KG1 (cell line): ENCODE measurements at places on chromosomes 7 and 10.

DNA sequence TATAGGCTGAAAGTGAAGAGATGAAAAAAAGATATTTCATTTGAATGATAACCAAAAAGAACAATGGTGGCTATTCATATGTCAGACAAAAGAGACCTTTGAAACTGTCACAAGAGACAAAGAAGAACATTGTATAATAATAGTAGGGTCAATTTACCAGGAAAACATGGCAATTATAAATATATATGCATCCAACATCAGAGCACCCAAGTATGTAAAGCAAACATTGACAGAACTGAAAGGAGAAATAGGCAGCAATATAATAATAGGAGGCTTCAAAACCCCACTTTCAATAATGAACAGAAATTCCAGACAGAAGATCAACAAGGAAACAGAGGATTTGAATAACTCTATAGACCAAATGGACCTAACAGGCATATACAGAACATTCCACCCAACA is 876.2 kb downstream of the GRID1 start:
- no peak for DNase-seq

DNA sequence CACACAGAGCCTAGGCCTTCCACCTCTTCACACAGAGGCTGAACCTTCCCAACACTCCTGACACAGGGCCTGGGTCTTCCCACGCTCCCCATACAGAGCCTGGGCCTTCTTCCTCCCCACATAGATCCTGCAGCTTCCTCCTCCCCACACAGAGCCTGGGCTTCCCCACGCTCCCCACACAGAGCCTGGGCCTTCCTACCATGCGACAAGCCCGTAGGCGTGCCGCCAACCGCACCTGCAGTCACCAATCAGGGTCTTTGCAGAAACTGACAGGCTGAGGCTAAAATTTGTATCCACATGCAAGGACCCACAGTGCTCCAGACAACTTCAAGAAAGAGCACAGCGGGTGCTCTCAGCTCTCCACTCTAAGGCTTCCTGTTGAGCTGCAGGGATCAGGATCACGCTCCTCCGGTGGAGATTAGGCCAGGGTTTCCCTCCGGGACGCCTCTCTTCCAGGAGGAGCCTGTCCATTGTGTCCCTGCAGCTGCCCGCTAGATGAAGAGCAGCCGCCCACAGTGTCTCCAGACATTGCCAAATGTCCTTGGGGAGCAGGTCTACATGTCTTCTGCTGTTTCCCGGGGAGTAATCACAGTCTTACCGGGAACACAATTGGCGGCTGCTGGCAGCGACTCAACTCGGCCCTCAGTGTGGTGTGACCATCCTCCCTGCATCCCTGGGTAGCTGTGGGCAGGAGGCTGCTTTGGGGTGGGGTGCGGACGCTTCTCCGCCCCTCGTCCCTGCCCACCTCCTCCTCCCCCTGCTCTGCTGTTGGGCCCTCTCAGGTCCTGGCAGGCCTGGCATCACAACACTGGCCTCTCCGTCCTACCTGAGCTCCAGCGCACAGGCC is 9.7 kb downstream of the CFAP46 start:
- peak; percentile 41 for DNase-seq

DNA sequence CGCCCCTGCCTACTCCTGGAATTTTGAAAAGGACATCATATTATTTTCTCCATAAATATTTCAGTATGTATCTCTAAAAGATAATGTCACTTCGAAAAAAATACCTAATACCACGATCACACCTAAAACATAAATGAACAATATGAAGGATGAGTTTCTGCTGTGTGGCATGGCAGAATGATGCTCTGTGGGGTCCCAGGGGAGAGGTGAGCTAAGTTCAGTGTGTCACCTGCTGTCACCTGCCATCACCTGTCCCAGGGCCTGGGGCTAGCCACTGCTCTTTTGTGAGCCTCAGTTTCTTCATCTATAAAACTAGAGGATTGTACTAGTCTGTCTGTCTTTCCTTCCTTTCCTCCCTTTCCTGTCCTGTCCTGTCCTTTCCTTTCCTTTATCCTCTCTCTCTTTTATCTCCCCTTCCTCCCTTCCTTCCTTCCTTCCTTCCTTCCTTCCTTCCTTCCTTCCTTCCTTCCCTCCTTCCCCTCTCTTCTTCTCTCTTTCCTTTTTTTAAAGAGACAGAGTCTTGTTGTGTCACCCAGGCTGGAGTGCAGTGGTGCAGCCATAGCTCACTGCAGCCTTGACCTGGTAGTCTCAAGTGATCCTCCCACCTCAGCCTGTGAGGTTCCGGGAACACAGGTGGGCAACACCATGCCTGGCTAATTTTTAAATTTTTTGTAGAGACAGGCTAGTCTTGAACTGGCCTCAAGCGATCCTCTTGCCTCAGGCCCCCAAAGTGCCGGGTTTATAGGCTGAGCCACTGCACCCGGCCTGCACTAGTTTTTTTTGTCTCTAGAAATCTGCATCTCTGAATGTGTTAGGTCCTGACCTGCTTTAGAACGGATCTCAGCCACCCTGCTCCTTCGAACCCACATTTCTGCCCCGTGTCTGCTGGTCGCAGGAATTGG is 43.1 kb downstream of the CUX1 start:
- DNase-seq = no peak

DNA sequence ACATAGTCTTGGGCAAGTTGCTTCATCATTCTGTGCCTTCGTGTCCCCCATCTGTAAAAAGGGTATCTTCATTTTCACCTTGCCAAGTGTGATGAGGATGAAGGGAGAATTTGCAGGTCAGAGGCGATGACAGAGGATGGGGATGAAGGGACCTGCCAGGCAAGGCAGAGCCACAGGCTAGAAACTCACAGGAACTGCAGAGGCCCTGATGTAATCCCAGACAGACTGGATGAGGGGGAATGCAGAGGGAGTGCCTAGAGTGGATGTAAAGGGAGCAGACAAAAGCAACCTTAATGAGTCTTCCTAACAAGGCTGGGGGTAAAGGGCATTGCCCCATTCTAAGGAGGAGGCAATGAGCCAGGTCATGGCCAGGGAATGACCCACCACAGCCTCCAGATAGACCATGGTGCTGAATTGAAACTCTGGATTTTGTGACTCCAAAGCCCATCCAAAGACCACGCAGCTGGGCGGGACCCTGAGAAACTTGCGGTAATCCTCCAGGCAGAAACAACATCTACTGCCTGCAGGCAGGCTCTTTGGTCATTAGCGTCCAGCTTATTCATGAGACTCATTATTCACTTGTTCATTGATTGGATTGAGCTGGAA is 1.9 kb downstream of the ANTXRL start:
- DNase-seq = no peak

GRCh38 chr7:50962281-50962883 is 179.7 kb upstream of the GRB10 start:
- no peak for DNase-seq

GRCh38 chr7:106855540-106856132 is 9.4 kb upstream of the PIK3CG start:
- no peak for DNase-seq

- no peak for DNase-seq
Observed at GRCh38 chr7:38410056-38410455, 136.6 kb upstream of the TARP start.

GRCh38 chr7:81482600-81483186 is 287.2 kb downstream of the HGF start:
- DNase-seq = no peak

DNA sequence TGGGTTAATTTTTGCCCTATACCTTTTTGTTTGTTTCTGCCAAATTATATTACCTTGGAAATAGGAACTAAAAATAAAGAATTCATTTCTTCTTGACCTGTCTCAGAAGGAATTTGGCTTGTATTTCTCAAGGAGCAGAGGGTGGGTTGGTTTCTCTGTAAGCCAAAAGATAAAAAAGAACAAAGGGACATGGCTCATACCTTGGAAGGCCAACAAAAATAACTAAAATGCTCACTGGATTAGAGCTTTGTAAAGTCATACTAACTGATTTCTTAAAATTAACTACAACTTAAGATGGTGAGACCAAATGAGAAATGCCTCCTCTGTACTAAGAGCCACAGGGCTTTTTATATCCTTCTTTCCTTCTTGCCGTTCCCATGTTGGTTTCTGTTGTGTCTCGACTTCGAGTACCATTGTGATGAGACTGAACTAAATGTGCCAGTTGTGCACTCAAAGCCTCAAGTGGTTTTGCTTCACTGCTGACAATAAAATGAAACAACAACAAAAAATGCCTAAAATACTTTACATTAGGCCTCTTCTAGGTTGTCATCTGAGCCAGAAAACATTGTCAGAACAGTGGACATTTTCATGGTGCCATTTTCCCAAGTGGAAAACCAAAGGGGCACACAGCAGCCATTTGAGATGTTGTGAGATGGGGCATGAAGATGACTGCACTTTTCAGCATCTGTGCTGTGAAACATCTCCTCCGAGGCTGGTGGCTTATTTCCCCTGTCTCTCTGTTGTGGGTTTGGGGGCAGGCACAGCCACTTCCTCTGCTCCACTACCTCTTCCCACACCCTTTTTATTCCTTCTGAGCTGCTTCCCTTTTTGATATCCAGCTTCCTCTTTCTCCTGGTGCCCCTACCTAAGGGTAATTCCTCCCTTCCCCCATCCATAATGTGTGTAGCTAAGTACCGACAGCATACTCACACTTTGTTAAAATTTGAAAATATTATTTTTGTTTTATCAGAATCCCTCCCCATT is 51.8 kb upstream of the AGR3 start:
- peak; percentile 81 for DNase-seq

GRCh38 chr7:1817061-1817712 is 147.1 kb downstream of the ELFN1 start:
- DNase-seq = no peak

- no peak for DNase-seq
Observed at GRCh38 chr10:64211466-64211865, 690.3 kb downstream of the REEP3 start.

GRCh38 chr10:33178026-33178755 is 156.3 kb downstream of the NRP1 start:
- no peak for DNase-seq

GRCh38 chr7:27185013-27185853 is at the start of gene HOXA11:
Gene HOXA11 (minus strand): TSS chr7:27185232. CDS start chr7:27185144, 88 bp downstream.
- no peak for DNase-seq

DNA sequence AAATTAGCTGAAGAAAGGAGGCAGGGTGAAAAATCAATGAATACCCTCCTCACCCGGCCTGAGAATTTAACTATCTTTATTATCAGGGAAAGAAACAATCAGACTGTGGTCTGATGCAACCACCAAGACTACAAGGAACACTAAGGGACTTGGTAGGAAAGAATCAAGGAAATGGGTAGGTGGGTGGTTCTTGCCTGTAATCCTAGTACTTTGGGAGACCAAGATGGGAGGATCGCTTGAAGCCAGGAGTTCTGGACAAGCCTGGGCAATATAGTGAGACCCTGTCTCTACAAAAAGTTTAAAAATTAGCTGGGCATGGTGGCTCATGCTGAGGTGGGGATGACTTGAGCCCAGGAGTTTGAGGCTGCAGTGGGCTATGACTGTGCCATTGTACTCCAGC is 12.6 kb downstream of the SMURF1 start:
- no peak for DNase-seq

DNA sequence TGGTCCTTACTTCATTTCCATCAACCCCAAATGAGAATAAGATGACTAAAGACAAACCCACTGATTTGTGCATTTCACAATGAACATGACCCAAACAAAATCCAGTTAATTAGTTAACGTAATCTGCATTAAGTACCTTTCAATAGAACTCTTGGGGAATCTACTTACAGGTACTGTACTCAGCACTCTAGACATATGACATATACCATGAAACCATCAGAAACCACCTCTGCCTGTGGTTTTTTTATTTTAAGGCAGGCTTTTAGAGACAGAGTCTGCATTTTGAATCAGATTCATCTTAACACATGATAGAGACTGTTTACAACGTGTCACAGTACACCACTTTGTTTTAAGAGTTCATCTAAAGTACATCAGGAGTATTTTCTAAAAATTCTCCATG is 168.4 kb downstream of the BTAF1 start:
- DNase-seq = no peak

DNA sequence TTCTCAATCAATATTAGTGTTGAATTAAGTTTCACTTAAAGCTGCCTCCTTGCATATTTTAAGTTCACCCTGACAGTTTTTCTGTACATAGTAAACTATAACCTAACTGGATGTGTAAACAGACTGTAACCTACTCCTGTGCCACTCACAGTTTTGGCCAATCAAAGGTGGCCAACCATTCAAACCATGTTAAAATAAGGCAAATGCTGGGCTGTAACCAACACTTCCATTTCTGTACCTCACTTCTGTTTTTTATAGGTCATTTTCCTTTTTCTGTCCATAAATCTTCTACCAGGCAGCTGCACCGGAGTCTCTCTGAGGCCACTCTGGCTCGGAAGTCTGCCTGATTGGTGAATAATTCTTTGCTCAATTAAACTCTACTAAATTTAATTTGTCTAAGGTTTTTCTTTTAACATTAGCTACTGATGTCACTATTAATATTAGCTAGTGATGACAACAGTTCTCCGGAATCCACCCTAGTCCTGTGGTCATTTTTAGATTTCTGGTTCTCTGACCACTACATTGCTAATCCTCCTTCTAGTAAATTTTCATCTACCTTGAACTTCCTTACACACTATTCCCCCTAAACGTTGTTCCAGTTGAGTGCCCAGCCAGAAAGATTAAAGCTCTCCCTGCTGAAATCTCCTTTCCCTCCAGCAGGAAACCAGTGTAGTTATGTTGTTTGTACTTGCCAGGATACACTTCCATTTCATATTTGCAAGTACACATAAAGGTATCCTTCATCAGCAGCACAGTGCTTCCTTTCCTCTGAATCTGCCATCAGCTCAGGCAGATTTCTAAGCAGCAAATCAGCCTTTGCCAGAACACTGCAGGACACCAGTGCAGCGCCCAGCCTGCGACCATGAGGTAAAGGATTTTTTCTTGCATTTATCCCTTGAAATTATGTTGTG is 18.6 kb upstream of the IFIT2 start:
- no peak for DNase-seq

GRCh38 chr7:103702454-103702853 is 256.4 kb upstream of the SLC26A5 start:
- no peak for DNase-seq

- no peak for DNase-seq
Observed at GRCh38 chr7:66503551-66504031, 125.1 kb upstream of the KCTD7 start.

GRCh38 chr7:91598791-91599190 is 281.7 kb downstream of the MTERF1 start:
- no peak for DNase-seq

- no peak for DNase-seq
Observed at GRCh38 chr10:72727130-72727529, 35.2 kb downstream of the MCU start.
